Cortex of kidney (tissue), 1 donor: ENCODE measurements at places on chromosomes 2 and 18.

DNA sequence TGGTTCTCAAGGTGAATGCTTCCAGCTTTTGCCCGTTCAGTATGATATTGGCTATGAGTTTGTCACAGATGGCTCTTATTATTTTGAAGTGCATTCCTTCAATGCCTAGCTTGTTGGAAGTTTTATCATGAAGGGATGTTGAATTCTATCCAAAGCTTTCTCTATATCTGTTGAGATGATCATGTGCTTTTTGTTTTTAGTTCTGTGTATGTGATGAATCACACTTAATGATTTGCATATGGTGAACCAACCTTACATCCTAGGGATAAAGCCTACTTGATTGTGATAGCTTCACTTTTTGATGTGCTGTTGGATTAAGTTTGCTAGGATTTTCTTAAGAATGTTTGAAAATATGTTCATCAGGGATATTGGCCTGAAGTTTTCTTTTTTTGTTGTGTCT, 112.1 kb downstream of the MBD2 start:
- no peak for DNase-seq

DNA sequence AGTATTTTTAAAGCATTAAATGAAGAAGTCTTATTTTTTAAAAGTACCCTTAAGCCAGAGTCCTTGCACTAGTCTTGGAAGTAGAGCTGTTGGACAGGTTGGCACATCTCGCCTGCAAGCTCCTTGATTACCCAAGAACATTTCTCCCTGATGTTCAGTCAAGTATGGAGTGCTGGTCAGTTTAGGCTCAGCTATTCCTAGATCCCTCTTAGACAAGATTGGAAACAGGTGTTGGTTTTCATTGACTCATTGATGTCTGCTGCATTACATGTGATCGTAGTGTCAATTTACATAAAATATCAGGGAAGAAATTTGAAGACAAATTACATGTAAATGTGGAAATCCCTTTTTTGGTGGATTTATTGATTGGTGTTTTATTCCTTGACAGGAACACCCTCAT, 170.4 kb downstream of the ZNF407 start:
- no peak for DNase-seq

- DNase-seq = no peak
These were observed 38.0 kb downstream of the CABYR start for GRCh38 chr18:24176727-24177416.

DNA sequence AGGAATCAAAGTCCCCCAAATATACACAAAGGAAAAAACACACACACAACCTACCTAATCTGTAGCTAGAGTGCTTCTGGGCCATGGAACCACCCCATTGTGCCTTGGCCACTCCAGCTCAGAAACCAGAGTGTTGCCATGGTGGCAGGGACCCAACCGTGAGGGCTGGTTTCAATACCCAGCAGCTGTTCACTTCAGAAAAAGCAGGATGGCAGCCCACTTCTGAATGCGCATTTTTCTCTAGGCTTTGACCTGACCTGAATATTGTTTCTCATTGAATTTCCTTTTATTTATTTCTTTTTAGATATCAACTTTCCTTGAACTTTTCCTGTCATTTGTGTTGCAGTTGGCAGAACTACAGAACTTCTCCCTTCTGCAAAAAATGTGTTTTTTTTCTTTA, 43.0 kb upstream of the EHBP1 start:
- no peak for DNase-seq

DNA sequence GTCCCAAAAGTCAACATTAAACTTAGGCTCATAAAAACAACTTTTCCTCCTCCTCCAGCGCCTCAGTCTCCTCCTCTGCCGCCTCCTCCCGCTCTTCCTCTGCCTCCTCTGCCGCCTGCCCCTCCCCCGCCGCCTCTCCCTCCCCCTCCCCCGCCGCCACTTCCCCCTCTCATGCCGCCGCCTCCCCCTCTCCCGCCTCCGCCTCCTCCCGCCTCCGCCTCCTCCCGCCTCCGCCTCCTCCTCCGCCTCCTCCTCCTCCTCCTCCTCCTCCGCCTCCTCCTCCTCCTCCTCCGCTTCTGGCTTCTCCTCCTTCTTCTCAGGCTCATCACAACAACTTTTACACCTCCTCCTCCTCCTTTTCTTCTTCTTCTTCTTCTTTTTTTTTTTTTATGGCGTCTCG, 599.9 kb downstream of the TMEM182 start:
- no peak for DNase-seq

DNA sequence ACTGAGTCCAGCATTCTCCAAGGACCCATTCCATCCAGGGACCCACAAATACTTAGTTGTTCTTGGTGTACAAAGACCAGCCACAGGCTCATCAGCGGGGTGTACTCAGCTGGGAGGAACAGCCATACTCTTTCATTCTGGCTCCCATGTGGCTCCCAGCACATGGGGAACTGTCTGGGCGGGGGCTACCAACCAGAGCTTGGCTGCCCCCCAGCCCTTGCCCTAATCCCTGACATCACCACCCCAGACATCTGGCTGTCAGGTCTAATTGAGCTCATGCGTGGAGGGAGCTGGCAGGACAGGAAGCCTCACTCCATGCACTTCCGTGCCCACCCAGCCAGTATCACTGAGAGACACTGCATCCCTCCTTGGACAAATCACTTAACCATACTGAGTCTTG, 283.6 kb downstream of the DYSF start:
- DNase-seq = no peak

GRCh38 chr2:221478485-221478863, 93.6 kb downstream of the EPHA4 start:
- DNase-seq = no peak

DNA sequence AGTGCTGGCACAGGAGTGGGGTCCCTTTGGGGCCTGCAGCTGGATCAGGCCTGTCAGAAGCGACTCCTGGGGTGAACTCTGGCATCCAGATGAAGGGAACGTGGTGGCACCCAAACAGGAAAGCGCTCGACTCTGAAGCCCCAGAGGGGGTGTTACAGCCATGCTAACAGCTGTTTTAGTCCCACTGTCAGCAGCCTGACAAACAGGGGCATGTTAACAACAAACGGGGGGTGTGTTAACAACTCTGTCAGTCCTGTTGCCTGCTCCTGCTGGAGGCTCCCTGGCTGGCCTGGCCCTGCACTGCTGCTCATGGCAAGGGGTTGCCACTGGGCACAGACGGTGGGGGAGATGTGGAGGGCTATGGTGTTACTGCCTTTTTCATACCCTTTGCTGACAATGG, 2.6 kb upstream of the RNU2-63P start:
- DNase-seq = no peak

- DNase-seq = no peak
These were observed 176.9 kb upstream of the FN1 start for GRCh38 chr2:215612786-215613185.

GRCh38 chr2:96396095-96396494, 60.5 kb downstream of the NCAPH start:
- no peak for DNase-seq

- DNase-seq = no peak
These were observed 366.1 kb upstream of the CRIM1 start for GRCh38 chr2:35989503-35989902.

DNA sequence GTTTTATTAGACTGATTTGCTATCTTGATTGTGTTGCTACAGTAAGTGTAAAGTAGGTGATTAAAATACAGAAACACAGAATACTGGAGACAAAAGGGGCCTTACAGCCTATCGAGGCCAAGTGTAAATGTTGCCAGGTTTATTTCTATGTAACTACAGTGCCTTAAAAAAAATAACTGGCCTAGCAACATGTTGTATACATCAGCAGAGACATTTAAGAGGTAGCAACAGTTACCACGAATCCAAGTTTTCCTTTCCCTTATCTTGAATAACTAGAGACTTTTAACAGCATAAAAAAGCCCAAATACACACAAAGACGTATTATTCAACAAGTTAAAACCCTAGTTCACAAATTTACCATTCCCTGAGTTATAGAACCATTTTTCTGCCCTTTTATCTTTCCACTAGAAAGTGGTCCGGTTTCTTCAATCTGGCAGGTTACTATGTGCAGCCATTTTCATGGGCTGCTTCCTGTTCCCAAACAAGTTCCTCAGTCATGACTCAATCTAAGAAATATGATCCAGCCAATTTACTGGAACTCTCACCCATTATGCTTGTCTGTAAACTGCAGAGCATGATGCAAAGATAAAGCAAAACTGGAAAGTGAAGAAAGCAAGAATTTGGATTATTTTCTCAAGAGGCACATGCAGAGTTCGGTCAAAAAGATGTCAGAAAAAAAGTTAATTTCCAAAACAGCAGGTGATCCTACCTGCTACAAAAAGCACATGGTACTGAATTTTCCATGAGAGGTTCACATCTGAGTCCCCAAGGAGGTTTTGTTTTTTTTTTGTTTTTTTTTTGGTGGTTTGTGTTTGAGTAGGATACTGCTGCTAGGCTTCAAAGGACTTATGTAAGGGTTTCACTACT, 22.2 kb downstream of the NFE2L2 start:
- no peak for DNase-seq

DNA sequence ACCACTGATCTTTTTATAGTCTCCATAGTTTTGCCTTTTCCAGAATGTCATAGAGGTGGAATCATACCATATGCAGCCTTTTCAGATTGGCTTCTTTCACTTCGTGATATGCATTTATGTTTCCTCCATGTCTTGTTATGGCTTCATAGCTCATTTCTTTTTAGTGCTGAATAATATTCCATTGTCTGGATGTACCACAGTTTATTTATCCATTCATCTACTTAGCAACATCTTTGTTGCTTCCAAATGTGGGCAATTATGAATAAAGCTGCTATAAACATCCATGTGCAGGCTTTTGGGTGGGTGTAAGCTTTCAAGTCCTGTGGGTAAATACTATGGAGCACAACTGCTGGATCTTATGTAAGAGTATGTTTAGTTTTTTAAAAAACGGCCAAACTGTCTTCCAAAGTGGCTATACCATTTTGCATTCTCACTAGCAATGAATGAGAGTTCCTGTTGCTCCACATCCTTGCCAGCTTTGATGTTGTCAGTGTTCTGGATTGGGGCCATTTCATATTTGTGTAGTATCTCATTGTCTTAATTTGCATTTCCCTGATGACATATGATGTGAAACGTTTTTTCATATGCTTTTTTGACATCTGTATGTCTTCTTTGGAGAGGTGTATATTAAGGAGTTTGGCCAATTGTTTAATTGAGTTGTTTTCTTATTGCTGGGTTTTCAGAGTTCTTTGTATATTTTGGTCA, 20.6 kb downstream of the STPG4 start:
- DNase-seq = no peak

- no peak for DNase-seq
These were observed 14.8 kb upstream of the PARD3B start for GRCh38 chr2:204530464-204530805.

DNA sequence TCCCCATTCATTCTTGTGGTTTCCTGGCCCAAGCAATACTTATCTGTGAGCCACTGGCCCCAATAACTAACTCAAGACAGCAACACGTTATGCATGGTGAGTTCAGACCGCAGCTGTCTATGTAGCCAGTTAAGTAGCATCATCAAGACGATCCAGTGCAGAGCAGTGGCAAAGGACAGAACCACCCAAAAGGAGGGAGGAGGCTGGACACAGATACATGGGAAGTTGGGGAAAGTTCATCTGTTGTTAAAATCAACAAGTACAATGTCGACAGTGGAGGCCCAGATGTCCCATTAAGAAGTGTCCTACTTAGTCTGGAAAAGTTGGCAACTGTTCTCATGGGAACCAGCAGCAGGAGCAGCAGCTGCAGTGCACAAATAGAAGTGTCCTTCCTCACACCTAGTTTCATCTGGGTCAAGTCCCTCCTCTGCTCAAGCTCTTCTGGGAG, 106.9 kb upstream of the THOC1 start:
- no peak for DNase-seq

GRCh38 chr2:126413079-126413478, 242.9 kb upstream of the GYPC start:
- no peak for DNase-seq

DNA sequence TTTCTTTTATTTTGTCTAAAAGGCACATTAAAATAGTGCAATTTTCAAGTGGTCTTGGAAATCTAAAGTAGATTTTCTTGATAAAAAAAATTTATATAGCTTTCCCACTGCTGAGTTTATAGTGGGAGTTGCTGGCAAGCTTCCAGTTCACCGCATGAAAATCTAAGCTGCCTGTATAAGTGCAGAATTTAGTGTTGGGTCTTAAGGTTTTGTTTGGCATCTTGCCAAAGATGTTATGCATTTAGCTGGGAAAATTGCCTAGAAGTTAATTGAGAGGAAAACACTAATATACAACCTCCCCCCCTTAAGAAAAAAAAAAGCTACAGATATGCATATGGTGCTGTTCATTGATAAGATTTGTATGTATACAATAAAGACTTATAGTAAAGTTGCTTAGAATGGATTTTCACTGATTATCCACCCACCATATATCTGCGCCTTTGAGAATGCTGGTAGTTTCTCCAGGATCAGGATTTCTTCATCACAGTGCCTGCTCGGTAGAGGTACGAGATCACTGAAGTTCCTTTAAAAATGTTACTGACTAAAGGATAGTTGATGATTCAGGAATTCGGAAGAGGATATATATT, 803.2 kb upstream of the POU3F3 start:
- no peak for DNase-seq

DNA sequence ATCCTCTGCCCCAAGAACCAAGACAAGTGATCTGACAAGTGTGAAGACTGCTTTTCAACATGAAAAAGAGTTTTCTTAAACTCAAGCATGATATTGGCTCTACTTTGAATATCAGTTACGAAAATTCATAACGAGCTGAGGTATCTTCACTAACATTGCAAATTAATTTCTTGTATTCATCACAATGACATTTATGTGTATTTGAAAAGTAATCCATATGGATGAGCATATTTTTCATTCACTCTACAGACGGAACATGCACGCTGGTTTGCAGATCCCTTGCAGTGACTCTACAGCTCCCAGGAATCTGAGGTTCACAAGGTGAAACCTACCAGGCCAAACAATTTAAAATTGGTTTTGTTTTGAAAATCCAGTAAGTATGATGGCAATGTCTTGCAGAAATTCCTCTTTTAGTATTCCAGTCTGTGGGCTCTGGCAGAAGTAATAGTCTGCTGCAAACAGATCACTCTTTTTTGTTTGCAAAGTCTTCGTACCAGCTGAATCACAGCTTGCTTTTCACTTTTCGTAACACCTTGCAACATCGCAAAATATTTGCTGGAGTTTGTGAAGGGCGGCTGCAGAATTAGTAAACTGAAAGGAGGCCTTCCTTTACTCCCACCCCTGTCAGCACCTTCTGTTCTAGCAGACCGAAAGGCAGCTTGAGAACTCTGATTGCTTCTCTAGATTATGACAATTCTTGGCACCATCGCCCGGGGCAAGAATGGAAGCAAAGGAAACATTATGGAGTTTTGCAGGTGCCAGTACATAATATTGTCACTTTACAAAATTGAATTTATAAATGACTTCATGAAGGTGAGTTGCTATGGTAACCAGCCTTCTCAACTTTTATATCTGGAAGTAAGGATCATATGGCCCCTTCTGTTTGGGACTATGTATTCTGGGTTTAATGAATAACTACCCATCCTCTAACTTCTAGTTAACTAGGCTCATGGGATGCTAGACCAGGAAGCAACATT, 168.7 kb downstream of the TMEM247 start:
- DNase-seq = no peak

GRCh38 chr2:163207693-163208370, 369.3 kb upstream of the KCNH7 start:
- DNase-seq = no peak

- DNase-seq = no peak
These were observed 320.5 kb upstream of the NCKAP5 start for GRCh38 chr2:133888621-133889219.
